Stimulated activated CD8-positive, alpha-beta memory T cell treated with anti-CD3 and anti-CD28 coated beads, Interleukin-7, amount 100 ng/mL, for 48 hours (primary cell): ENCODE measurements at places on chromosomes 7 and 10.

DNA sequence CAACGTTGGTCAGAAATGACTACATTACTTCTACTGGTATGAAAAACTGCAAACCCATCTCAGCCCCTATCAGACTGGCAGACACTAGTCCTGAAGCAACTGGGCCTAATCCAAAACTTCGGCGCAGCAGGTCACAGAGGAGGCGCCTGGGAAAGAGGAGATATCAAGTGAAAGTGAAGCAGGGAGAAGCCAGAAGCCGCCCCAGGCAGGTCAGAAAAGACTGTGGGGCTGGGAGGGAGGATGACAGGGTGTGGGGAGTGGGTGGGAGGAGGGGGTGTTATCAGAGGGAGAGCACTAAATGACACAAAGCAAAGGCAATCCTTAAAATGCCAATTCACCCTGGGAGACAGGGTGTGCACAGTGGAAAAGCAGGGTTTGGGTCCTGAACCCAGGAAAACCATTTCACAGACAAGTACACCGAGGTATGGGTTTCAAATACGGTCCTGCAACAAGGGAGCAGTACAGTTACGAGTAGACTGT is 731 bp downstream of the CHCHD3 start:
- no peak for DNase-seq

DNA sequence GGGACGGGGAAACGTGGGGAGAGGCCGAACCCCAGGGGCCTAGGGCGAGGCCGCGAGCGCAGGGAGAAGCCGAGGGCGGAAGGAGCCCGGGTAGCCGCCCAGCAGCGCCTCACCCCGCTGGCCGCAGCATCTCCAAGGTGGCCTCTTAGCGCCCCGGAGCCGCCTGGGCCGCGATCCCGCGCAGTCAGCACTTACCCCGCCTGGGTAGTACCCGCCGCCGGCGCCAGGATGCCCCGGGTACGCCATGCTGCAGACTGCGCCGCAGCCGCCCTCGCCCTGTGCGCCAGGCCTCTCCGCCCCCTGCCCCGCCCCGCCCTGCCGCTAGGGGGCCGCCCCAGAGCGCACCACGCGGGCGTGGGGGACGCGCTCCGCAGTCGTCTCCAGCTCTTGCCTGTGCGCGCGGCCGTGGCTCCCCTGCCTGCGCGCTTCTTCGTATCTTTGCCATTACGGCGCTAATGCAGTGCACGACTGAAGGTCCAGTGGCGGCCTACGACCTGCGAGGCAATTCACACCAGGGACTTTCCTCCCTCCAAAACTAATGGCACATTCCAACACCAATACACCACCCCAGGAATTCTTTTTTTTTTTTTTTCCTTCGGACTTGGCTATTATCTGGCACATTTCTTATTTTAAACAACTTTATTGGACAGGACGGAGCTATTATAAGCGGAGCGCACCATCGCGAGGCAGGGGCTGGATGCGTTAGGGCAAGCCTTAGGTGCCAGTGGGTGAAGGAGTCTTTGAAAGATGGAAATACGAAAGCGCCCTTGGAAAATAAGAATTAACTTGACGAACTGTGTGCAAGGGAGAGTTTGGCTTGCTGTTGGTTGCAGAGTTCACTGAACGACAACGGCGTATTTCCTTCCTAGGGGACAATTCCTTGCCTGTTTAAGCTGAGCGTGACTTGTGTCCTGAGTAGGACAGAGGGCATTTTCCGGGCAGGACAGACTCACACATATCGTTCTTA is at the start of gene SRI:
Gene SRI, minus strand, starts transcription at position 258 of the 967 bp plus-strand sequence. Its CDS starts 12 bp downstream, at position 246.
- DNase-seq: peak; percentile 85

GRCh38 chr7:27244488-27245123 is 2.0 kb downstream of the EVX1 start:
- no peak for DNase-seq

DNA sequence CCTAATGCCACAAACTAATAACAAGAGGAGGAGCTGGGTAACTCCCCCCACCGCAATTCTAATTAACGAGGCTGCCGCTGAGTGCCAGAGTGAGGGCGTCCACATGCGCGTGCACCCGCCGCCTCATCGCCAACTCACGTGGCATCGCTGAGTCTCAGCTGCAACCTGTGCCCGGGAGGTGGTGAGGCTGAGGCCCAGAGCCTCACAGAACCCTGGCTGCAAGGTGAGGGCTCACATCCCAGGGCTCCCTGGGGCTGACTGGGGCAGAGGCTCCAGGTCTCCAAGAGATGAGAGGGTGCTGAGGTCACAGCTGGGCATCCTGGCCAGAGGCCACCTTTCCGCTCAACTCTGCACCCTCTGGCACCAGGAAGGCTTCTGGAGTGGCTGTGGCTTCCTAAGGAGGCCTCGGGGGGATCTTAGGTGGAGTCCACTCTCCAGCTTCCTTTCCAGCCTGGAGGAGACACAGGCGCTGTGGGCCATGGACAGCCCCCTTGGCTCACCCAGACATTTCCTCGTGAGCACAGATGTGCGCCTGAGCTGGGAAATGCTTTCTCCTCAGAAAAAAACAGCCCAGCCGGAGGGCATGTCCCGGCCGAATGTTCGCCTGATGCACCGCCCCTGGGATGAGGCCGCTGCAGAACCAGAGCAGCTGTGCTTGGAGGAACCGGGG is 242.6 kb downstream of the MAD1L1 start:
- no peak for DNase-seq

- DNase-seq: no peak
Observed at GRCh38 chr10:86649471-86650150, 4.7 kb upstream of the OPN4 start.

DNA sequence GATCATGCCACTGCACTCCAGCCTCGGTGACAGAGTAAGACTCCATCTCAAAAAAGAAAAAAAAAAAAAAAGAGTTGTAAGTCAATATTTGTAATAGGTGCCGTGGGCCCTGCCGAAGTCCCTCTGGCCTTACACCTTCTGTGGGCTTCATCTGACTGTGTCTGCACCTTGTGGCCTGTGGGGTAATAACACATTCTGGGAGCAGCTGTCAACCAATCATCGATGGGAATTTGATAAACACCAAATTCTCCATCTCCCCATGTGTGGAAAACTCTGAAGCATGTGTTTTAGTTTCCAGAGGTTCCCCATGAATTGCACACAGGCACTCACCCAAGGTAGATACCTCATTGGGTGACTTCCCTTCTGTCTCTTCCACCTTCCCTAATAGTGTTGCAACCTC is 10.8 kb downstream of the ZNF394 start:
- no peak for DNase-seq

DNA sequence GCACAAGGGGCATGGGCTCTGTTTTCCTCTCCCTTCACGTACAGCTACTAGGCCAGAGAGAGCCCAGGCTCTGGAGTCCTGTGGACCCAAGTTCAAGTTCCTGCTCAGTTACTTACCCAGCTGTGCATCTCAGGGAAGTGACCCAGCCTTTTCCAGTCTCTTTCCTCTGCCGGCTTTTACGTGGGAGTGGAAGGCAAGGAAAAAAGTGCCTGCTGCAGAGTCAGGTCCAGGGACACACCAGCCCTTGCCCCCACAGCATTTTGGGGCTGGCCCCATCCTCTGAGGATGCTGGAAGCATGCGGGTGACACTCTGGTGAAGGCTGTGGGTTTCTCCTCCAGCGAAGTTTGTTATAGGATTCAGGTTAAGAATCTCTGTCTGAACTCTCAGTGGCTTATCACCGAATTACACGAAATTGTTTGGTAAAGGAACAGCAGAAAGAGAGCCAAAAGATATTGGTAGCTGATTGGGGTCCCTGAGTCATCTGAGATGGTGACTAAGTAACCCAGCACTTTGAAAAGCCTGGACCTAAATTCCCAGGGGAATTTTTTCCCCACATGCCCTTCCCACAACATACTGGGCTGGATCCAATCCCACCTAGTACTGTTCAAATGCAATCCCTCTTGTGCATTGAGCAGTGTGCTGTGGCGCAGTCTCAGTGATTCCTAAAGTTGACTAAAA is 424.3 kb downstream of the RPS24 start:
- no peak for DNase-seq
